Naive thymus-derived CD8-positive, alpha-beta T cell (primary cell): ENCODE measurements at places on chromosomes 13 and 19.

- no peak for DNase-seq
Observed at GRCh38 chr13:112331675-112332074, 44.5 kb upstream of the SPACA7 start.

DNA sequence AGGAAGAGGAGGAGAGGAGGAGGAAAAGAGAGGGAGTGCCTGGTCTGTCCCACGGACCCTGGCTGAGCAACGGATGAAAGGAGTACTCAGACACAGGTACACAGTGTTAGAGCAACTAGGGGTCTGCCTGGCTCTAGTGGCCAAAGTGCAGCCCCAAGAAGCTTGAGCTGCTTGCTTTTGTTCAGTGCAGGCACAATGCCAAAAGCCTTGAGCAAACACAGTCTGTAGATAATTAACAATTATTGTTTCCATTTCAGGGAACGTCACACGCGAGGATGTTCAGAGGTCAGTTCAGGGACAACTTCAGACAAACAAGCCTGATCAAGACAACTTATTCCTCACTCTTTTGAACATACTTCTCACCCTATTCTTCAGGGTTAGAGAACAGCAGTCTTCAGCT, 32.2 kb upstream of the ZNF726 start:
- no peak for DNase-seq

- DNase-seq = no peak
Observed at GRCh38 chr19:41995959-41996797, 2.1 kb upstream of the ATP1A3 start.

DNA sequence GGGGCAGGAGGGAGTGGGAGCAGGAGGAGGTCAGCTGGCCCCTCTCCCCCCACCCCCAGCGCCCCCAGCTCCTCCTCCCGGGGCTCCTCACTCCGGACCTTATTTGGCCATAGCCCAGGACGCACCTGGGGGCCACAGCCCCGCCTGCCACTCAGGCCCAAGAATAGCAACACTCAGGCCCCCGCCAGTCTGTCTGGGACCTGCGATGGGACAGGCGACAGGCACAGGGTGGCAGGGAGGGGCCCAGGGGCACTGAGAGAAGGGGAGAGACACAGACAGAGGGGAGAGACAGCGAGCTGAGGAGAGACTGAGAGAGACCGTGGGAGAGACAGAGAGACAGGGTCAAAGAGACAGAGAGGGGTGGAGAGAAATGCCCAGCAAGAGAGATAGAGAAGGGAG, 10.2 kb downstream of the JOSD2 start:
- no peak for DNase-seq

DNA sequence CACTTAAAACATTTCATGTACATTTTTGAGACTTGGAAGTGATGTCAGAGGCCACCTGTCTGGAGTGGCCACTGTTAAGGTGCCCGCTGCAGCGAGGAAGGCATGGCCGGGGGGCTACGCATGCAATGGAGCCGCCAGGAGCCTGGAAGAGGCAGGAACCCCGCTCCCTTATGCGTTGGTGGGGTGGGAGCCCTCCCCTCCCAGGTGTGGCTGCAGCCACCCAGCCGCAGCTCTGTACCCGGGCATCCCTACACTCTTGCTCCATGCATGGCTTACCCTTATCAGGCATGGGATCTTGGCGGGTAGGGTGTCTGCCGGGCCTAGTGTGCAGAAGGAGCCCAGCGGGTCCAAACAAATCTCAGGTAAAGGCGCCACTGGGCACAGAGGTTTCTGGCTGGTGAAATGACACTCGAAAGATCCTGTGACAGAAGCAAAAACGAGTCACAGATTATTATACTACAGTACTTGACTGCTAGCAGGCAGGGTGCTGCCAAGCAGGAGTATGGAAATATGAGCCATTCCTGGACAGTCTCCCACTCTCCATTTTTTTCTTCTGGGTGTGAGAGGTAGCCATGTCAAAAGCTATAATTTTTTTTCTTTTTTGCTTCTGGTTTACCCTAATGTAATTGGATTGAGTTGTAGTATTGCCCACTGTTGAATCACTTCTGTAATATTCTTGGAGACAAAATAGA, 1606.3 kb upstream of the MIR17HG start:
- no peak for DNase-seq
